Natural killer cell treated with Interleukin-12 subunit alpha and Interleukin-12 subunit beta and Interleukin-15 and Interleukin-18, amount 100 ng/mL, for 72 hours (primary cell): ENCODE measurements at places on chromosomes 5 and 9.

GRCh38 chr5:101904736-101905135 lies 391.3 kb downstream of the SLCO4C1 start:
- DNase-seq = no peak

DNA sequence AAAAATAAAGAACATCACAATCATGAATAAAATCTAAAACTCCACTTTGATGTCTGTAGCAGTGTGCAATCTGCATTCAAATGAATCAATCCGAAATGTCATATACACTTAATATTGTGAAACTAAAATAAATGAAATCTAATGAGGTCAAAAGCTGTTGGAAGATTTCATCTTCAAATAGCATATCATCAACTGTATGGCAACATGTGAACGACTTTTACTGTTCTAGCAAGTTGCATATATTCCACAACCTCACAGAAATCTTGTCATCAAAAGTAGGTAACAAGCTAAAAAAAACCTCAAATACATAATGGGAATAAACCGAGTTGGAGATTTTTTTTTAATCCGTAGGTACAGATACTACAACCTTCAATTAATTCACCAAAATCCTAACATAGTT lies 1.2 kb downstream of the PTBP3 start:
- no peak for DNase-seq

DNA sequence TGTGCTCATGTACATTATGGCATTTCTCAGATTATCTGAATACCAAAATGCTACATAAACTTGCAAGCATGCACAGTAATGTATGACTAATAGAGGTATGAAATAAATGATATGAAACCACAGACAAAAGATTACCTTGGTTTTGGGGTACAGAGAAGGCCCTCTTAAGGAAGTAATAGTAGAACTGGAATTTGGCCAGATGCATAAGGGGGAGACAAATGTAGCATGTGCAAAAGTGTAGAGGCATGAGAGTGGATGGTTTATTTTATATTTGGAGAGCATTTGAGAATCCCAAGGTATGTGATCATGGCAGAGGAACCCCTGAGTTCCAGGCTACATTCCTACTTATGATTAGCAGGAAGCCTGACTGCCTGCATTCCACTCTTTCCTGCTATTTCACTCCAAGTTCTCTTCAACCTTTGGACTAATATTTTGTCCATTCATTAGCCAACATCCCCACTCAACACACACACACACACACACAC lies 74.2 kb downstream of the MAMDC2 start:
- no peak for DNase-seq

GRCh38 chr5:115409094-115409493 lies 112.6 kb upstream of the CCDC112 start:
- no peak for DNase-seq

GRCh38 chr5:120614531-120615180 lies 150.6 kb downstream of the PRR16 start:
- no peak for DNase-seq

DNA sequence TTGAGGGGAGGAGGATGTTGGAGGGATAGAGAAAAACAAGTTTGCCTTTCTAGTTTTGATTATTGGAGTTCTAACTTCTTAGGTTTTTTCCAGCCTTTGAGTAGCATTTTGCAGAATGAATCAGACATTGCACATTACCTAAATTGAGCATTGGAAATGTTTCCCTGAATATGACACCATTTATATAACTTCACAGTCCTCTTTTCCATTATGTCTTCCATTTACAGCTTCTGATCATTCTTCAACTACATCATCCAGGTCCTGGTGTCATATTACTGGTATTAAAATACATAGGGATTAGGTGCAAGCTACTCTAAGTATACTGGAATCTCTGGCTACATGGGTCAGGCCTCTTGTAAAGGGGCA lies 286.1 kb downstream of the ARHGAP26 start:
- DNase-seq = no peak

GRCh38 chr5:93874080-93874479 lies 132.7 kb upstream of the POU5F2 start:
- DNase-seq = no peak

DNA sequence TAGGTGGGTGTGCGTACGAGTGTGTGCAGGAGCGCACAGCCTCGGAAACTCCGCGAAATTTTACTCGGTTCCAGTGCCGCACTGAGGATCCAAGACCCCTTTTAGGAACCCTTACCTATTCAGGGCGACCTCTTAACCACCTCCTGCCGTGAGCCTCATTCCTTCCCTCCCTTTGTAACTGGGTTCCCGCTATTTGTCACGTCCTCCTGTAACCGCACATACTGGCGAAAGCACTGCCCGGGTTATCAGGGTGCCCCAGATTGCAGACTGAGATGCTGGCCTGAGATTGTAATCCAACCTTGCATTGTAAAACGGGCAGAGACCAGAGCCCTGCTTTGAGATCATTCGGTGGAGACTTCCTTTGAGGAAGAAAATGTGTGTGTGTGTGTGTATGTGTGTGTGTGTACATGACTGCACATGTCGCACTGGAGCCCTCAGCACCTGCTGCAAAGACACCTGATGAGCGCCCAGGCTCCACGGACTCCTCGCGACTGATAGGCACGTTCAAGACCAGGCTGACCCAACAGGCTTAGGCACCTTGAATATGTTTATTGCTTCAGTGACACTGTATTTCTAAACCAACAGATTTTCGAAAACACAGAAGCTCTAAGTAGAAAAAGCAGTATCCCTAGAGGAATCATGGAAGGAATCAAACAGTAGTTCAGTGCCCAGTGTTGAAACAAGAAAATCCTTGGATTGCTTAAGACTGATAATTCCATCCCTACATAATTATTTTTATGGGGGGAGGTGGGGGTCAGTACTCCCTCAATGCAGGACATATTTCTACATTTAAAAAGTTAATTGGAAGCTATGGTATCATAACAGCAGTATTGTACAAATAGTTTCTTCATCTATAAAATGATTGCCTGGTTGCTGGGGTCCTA lies 86.5 kb upstream of the TNFAIP8 start:
- DNase-seq = peak; percentile 66

DNA sequence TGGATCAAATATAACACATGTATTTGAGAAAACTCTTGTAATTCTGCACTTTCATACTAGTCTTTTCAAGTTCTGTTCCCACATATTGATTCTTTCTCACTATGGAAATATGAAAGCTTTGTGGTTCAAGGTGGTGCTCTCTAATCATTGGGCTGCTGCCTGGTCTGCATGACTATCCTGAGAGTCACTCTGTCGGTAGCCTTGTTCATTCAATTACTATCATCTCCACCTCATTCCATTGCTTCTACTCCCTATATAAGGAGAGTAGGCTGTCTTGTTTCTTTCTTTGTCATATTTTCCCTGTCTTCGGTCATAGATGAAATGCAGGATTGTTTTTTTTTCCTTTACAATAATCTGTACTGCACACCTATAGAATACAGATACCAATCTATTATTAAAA lies 341.4 kb upstream of the ACTBL2 start:
- DNase-seq = no peak

DNA sequence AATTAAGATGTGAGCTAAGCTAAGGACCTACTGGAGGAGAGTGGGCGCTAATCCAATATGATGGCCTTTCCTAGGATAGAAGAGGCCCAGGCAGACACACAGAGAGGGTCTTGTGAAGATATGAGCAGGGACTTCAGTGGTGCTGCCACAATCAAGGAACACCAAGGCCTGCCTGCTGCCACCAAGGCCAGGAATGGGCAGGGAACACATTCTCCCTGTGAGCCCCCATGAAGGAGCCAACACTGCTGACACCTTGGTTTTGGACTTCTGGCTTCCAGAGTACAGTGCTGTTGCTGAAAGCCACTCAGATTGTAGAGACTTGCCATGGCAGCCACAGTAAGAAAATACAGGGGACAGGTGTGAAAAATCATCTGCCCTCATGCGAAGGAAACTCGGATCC lies 73.1 kb upstream of the IRX1 start:
- no peak for DNase-seq

GRCh38 chr5:72206994-72207393 lies 99.7 kb downstream of the MAP1B start:
- no peak for DNase-seq

DNA sequence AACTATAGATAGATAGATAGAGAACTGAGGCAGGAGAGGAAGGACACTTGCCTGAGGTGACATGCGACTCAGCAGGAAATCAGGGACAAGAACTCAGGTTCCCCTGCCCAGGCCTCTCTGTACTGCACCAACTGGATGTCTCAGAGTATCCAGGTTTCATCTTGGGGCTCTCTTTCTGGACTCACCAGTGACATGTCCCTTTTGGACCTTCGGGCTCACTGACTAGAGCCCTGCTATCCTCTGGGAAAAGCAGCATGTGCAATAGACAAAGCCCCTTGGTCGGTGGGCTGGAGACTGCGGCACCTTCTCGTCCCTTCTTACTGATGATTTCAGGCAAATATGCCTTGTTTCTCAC lies 104.5 kb downstream of the RGS3 start:
- no peak for DNase-seq

- no peak for DNase-seq
These were observed 1.5 kb downstream of the ARPC5L start for GRCh38 chr9:124863371-124863871.

- no peak for DNase-seq
These were observed 11.9 kb upstream of the SMC2 start for GRCh38 chr9:104082168-104082567.

- no peak for DNase-seq
These were observed 64.7 kb downstream of the CSF2 start for GRCh38 chr5:132138260-132138659.

- no peak for DNase-seq
These were observed 57.3 kb upstream of the SLC28A3 start for GRCh38 chr9:84397822-84398221.

- no peak for DNase-seq
These were observed 34.0 kb downstream of the CDC42SE2 start for GRCh38 chr5:131297886-131298285.

DNA sequence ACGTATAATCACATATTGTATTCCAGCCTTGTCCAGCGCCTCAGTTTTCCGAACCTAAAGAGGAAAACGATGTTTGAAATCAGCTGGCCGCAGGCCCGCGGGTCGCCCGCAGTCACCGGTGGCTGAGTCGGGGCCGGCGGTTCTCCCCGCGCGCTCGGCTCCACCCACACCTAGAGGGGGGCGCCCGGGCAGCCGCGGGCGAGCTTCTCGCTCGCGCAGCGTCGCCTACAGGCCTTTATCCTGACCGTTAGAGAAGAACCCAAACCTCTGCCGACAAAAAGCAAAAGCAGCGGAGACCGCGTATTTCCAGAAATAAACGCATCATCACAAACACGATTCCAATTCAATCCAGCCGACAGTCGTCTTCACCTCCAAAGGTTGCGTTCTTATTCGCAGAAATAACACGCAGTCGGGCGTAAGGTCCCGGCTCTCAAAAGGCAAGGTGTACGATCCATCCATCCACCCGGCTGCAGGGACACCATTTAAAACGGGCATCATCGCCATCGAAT lies 725 bp upstream of the NIPBL start:
- peak; percentile 86 for DNase-seq

DNA sequence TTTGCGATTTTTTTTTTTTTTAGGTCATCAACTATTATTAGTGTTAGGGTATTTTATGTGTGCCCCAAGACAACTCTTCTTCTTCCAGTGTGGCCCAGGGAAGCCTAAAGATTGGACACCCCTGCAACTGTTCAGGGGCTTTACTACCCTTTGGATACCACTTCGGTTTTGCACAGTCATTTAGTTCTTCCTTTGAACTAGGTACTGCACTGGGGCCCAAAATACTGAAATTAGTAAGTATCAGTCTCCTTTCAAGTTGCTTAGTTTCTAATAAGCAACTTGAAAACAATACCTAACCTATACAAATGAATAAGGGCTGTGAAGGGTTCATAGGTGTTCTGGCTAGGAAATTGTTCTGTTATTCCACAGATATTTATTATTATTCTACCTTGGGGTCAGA lies 45.3 kb downstream of the CWC27 start:
- DNase-seq = no peak

- no peak for DNase-seq
These were observed 198.1 kb upstream of the TRPC7 start for GRCh38 chr5:136563489-136563888.

GRCh38 chr9:36731068-36731956 lies 158.6 kb downstream of the MELK start:
- no peak for DNase-seq

GRCh38 chr5:174947548-174947947 lies 223.2 kb downstream of the MSX2 start:
- no peak for DNase-seq

GRCh38 chr5:20105915-20106314 lies 117.9 kb upstream of the CDH18 start:
- no peak for DNase-seq

GRCh38 chr5:127153521-127153920 lies 80.2 kb upstream of the C5orf63 start:
- no peak for DNase-seq

DNA sequence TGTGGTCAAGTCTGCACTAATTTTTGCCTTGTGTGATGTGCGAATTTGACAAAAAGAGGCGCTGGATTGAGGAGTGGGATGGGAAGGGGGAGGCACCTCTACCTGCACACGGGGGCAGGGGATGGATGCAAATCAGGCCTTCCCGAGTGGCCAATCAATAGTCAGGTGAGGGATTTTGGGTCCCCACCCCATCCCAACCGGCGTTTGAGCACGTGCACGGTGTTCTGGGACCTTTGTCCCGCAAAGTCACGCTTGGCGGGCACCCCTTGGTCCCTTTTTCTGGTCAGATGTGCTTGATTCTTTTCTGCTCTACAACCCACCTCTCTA lies 685 bp upstream of the ADAMTS19 start:
- no peak for DNase-seq

DNA sequence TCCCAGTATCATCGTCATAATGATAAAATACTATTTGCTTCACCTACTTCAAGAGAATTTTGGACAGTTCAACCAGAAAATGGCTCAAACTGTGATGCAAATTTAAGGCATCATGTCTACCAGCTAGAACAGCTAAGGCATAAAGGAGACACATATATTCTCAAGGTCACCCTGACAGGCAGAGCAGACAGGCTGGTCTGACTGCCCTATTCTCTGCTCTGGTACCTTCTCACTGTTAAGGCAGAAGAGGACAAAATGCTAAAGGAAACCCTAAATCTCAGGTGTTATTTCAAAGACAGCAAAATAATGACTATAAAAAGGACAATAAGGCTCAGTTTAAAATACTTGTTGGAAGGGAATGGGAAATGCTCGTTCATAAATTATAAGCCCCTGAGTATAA lies 87.2 kb downstream of the MRPS27 start:
- no peak for DNase-seq

- no peak for DNase-seq
These were observed 155.9 kb downstream of the SGCD start for GRCh38 chr5:156482818-156483217.

GRCh38 chr5:180217797-180218196 lies 8.8 kb upstream of the RASGEF1C start:
- no peak for DNase-seq

DNA sequence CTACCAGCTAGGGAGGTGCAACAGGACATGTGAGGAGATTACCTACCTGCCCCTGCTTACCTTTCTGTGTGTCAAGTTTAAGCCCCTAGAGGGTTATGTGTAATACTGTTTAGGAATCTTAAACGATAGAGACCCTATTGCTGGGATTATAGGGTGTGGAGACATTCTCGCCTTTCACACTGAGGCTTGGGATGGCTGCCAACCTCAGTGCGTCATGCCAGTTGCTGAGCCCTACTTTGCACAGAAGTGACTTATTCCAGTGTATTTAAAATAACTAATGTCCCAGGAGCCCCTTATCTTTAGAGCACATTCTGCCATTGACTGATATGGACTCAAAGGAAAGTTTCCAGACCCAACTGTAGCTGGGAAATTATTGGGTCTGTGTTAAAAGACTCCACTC lies 76.6 kb upstream of the XPA start:
- no peak for DNase-seq

- no peak for DNase-seq
These were observed at the start of gene IL7R for GRCh38 chr5:35856765-35857351. Gene IL7R, plus strand, starts transcription at chr5:35856891. Its CDS starts 87 bp downstream, at chr5:35856978.

- no peak for DNase-seq
These were observed 191.5 kb upstream of the PCSK5 start for GRCh38 chr9:75699017-75699416.
